ENCODE measurements at places on chromosomes 7 and 10.

GRCh38 chr7:138033241-138033640 lies 31.4 kb upstream of the CREB3L2 start:
- no peak overlapping the region for H3K4me3 ChIP-seq
- no peaks in the 10 kb centered on the region for H3K36me3 ChIP-seq
- H3K27ac ChIP-seq = no peak overlapping the region
- DNase-seq = no peak

DNA sequence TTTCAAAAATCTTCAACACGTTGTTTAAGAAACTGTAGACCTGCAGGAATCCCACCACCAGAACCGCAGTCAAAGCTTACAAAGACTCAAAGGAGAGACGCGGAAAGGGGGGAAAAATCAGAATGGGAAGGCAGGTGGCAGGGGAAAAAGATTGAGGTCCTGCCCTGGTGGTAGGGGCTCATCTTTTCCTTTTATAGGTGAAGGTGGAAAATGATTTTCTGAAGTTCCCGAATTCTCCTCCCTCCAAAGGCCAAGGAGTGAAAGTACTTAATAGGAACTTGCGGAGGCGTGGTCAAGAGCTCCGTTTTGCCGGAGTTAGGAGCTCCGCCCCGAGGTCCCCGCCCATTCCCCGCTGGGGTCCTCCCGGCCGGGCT lies 724 bp downstream of the BBIP1 start:
- peak overlapping the region; percentile 82 for H3K4me3 ChIP-seq
- H3K27ac ChIP-seq = peak overlapping the region; percentile 96
- H3K27me3 ChIP-seq = no peaks in the 10 kb centered on the region
- H3K36me3 ChIP-seq = no peaks in the 10 kb centered on the region
- peaks cover 10% of the 10 kb centered on the region for H3K4me1 ChIP-seq

DNA sequence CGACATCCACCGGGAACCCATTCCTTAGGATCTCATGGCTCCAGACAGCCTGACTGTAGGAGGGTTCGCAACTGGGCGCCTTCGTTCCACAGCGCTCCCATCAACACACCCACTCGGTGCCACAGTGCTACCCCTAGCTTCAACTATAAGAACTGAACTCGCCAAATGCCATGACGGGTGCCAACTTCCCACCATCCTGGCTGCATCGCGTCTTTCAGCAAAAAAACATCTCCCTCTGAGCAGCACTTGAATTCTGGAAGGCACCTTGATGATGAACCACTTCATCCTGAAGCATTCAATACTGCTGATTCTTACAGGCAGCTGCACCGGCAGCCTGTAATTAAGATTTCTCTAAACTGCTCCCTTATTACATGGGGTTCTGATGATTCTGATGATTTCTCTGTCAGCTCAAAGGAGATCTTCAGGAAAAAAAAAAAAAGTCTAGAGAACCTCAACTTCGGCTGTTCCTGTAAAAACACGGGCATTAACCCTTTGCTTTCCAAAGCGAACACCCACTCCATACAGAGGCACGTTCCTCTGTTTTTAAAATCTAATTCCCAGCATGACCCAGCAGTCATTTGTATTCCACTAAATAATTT lies 1.3 kb downstream of the CYTH3 start:
- DNase-seq = peak; percentile 6
- no peaks in the 10 kb centered on the region for H3K27me3 ChIP-seq
- peak overlapping the region; percentile 41 for H3K27ac ChIP-seq
- H3K4me3 ChIP-seq = peak overlapping the region; percentile 82

- H3K4me1 ChIP-seq = peaks cover 28% of the 10 kb centered on the region
- no peaks in the 10 kb centered on the region for H3K27me3 ChIP-seq
- H3K36me3 ChIP-seq = no peaks in the 10 kb centered on the region
- no peak overlapping the region for H3K27ac ChIP-seq
These were observed 63.7 kb upstream of the STEAP1B start for GRCh38 chr7:22563621-22564241.

GRCh38 chr10:18610517-18610916 lies 40.9 kb downstream of the NSUN6 start:
- DNase-seq = no peak
- H3K27me3 ChIP-seq = no peaks in the 10 kb centered on the region
- peaks cover 2% of the 10 kb centered on the region for H3K36me3 ChIP-seq
- H3K4me1 ChIP-seq = no peaks in the 10 kb centered on the region
- no peak overlapping the region for H3K4me3 ChIP-seq
- no peak overlapping the region for H3K27ac ChIP-seq

DNA sequence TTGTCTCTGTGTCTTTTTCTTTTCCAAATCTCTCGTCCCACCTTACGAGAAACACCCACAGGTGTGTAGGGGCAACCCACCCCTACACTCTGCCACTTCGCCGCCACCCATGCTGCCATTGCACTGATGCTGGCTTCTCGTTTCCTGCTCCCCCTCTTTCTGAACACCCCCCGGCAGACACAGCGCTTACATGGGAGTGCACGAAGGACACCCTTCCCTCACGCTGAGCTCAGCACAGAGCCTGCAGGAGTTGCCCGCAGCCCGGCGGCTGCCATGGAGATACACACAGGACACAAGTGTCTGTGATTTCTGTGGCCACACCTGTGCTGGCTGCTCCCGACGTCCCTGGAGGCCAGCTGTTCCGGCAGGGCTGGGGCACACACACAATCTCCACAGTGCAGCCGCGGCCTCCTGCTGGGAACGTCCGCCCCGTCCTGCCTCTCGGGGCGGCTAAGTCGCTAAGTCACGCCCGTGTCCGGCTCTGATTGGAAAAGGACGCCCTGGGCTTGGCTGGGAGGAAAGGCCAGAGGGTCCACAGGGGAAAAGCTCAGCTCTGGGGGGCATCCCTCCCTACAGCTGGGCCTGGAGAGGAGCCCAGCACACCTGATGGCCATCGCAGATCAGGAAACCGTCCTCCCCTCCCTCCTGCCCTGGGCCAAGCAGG lies 349.8 kb downstream of the PTPRN2 start:
- DNase-seq = no peak
- H3K27ac ChIP-seq = no peak overlapping the region
- H3K36me3 ChIP-seq = no peaks in the 10 kb centered on the region
- no peak overlapping the region for H3K4me3 ChIP-seq

- no peak overlapping the region for H3K4me3 ChIP-seq
- H3K36me3 ChIP-seq = no peaks in the 10 kb centered on the region
- no peaks in the 10 kb centered on the region for H3K27me3 ChIP-seq
- no peak overlapping the region for H3K27ac ChIP-seq
- H3K4me1 ChIP-seq = no peaks in the 10 kb centered on the region
- DNase-seq = no peak
These were observed 202.2 kb downstream of the FRMD4A start for GRCh38 chr10:14128519-14128918.

- H3K4me3 ChIP-seq = no peak overlapping the region
- no peak overlapping the region for H3K27ac ChIP-seq
- no peaks in the 10 kb centered on the region for H3K4me1 ChIP-seq
- no peaks in the 10 kb centered on the region for H3K36me3 ChIP-seq
These were observed 73.2 kb downstream of the GPR37 start for GRCh38 chr7:124692425-124692824.

DNA sequence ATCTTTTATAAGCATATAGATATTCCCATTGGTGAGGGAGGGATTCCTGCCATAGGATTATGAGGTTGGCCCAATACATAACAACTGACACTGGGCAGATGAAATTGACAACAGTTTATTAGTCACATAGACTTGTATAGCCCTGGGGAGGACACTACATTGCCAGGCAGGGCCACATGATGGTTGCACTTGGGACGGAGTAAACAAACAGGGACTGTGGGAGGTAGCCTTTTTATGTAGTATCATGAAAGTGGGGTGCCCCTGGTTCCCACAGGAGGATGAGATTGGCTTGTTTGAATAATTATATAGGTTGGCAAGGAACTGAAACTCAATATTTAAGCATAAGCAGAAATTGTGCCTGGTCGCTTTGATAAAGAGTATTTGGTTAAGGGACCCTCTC lies 23.5 kb downstream of the TRIM24 start:
- DNase-seq = no peak
- H3K36me3 ChIP-seq = no peaks in the 10 kb centered on the region
- peaks cover 9% of the 10 kb centered on the region for H3K4me1 ChIP-seq
- no peak overlapping the region for H3K4me3 ChIP-seq
- no peaks in the 10 kb centered on the region for H3K27me3 ChIP-seq
- no peak overlapping the region for H3K27ac ChIP-seq

- no peaks in the 10 kb centered on the region for H3K27me3 ChIP-seq
- H3K4me3 ChIP-seq = no peak overlapping the region
- H3K27ac ChIP-seq = no peak overlapping the region
- no peaks in the 10 kb centered on the region for H3K4me1 ChIP-seq
- DNase-seq = no peak
These were observed 109.8 kb upstream of the WDR11 start for GRCh38 chr10:120741396-120741795.

DNA sequence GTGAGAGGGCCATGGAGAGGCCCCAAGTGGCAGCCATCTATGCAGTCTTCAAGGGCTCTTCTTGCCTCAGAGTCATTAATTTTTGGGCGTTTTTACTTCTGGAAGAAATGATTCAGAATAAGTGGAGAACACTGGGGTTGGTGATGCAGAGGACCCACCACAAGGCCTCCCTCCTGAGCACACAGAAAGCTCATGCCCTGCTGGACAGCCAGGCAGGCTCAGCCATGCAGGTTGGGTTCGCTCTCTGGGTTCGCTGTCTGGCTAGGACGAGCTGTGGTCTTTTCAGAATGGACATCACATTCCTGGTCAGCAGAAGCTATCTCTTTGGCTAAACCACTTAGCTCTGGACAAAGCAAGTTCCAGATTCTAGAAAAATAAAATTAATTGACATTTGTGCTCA lies 480.8 kb downstream of the RPS24 start:
- no peaks in the 10 kb centered on the region for H3K27me3 ChIP-seq
- DNase-seq = no peak
- H3K4me1 ChIP-seq = no peaks in the 10 kb centered on the region
- H3K36me3 ChIP-seq = no peaks in the 10 kb centered on the region

DNA sequence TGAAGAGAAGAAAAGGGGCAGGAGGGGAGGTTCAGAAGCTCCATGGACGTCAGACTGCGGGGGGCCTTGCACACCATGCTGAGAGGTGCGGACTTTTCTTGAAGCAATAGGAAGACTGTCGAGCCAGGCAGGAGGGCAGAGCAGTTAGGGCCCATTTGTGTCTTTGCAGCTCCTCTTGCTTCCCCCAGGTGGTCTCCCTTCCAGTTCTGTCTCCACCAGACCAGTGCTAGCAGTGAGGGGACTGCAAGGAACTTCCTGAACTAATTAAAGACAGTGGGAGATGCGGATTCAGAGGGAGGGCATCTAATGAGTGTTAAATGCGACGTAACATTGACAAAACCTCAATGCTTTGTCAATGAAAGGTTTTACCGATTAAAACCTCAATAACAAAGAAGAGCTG lies 225.4 kb downstream of the USP6NL start:
- H3K4me1 ChIP-seq = no peaks in the 10 kb centered on the region
- H3K4me3 ChIP-seq = no peak overlapping the region
- no peak for DNase-seq
- H3K27me3 ChIP-seq = no peaks in the 10 kb centered on the region
- no peaks in the 10 kb centered on the region for H3K36me3 ChIP-seq
- H3K27ac ChIP-seq = no peak overlapping the region

GRCh38 chr10:132654708-132655661 lies 117.4 kb downstream of the INPP5A start:
- DNase-seq = peak; percentile 46
- no peaks in the 10 kb centered on the region for H3K36me3 ChIP-seq
- H3K4me3 ChIP-seq = no peak overlapping the region
- H3K27me3 ChIP-seq = no peaks in the 10 kb centered on the region

DNA sequence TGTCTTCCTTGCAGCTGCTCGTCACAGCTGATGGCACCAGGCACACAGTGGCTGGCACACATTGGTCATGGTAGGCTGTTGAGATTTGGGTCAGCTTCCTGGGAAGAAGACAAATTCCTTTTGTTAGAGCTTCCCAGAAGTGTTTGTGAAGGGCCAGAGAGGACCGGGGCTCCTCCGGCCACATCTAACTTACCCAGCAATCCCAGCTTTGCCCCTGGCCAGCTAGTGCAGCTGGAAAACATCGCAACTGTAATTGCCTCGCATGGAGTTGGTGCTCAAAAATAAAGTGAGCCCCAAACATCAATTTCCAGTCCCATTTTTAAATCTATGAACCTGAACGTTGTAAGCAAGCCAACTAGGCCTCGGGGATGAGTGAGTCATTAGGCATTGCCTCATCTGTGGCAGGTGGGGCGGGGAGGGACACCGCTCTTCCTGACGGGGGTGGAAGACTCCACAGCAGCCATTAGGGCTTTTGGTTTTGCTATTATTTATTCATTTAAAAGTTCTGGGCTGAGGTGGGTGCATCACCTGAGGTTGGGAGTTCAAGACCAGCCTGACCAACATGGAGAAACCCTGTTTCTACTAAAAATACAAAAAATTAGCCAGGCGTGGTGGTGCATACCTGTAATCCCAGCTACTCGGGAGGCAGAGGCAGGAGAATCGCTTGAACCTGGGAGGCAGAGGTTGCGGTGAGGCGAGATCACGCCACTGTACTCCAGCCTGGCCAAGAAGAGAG lies 12.4 kb downstream of the CPA5 start:
- no peak overlapping the region for H3K4me3 ChIP-seq
- H3K27me3 ChIP-seq = no peaks in the 10 kb centered on the region
- H3K27ac ChIP-seq = no peak overlapping the region
- H3K4me1 ChIP-seq = no peaks in the 10 kb centered on the region

- H3K4me1 ChIP-seq = no peaks in the 10 kb centered on the region
- no peak for DNase-seq
- H3K36me3 ChIP-seq = no peaks in the 10 kb centered on the region
These were observed 48.1 kb upstream of the COMTD1 start for GRCh38 chr10:75283671-75284470.

DNA sequence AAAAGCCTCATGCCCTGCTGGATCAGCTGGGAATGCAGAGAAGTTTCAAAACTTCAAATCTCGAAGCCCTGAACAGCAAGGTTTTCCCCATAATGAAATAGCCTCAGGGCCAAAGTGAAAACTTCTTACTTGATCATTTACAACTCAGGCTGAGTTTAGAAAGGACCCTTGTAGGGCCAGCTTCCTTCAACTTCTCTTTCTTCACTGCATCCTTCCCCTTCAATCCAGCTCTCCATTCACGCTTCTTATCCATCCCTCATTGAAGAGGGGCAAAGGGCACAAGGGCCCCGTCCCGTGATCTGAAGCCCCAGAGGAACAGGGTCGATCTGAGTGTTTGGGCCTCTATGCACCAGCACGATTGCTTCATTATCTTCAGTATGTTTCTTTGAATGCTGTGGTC lies 392.2 kb upstream of the CELF2 start:
- no peak for DNase-seq
- no peaks in the 10 kb centered on the region for H3K4me1 ChIP-seq
- no peak overlapping the region for H3K4me3 ChIP-seq
- H3K27me3 ChIP-seq = no peaks in the 10 kb centered on the region
- H3K27ac ChIP-seq = no peak overlapping the region
- no peaks in the 10 kb centered on the region for H3K36me3 ChIP-seq

DNA sequence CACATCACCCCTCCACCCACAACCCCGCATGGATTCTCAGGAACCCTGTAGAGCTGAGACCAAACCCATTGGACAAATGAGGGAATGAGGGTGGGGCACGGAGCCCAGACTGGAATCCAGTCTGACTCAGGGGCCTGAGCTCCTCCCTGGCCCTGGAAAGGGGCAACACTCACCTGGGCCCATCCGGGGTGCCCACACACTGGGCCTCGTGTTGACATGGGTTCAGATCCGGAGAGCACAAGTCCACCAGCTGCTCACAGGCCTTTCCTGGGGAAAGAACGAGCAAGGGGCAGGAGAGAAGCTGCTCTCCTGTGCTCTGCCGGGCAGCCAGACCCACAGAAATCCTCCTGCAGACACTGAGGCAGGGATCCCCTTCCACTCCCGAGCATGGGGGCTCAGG lies 172.2 kb downstream of the SLIT1 start:
- H3K4me3 ChIP-seq = no peak overlapping the region
- H3K4me1 ChIP-seq = peaks cover 5% of the 10 kb centered on the region
- no peak overlapping the region for H3K27ac ChIP-seq
- no peaks in the 10 kb centered on the region for H3K36me3 ChIP-seq

- DNase-seq = no peak
- H3K36me3 ChIP-seq = no peaks in the 10 kb centered on the region
- no peaks in the 10 kb centered on the region for H3K4me1 ChIP-seq
- H3K4me3 ChIP-seq = no peak overlapping the region
- no peaks in the 10 kb centered on the region for H3K27me3 ChIP-seq
These were observed 180.0 kb downstream of the BTAF1 start for GRCh38 chr10:92103376-92104090.
